ENCODE measurements at places on chromosomes 6 and 20.

DNA sequence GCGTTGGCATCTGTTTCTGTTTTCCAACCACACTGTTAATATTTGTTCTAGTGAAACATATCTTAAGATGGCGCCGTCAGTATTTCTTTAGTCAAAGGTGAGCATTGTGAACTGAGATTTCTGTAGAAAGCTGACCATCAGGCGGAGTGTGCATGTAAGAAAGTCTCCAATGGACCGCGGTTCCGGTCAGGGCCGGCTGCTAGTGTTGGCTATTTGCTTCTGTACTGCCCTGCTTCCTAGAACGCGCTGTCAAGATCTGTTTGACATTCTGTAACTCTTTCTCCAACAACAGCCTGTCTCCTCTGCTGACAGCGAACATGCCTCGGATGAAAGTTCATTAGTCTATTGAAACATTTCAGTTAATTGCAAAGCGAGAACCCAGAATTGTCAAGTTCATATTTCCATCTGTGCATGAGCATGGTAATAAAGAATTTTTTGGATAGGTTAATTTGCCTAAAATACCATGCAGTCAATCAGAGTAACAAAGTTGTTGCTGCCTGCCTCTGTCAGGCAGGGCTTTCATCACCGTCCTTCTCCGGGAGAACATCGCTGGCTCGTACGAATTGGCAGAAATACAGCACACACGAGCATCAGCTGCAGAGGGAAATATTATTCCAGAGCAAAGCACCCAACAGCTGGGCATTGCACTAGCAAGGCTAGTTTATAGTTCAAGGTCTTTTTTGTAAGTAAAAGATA lies 369.1 kb downstream of the CDH4 start:
- DNase-seq, result no peak

- DNase-seq, result peak; percentile 80
Measured at GRCh38 chr20:46056970-46057855, 28.2 kb downstream of the SLC12A5 start.

DNA sequence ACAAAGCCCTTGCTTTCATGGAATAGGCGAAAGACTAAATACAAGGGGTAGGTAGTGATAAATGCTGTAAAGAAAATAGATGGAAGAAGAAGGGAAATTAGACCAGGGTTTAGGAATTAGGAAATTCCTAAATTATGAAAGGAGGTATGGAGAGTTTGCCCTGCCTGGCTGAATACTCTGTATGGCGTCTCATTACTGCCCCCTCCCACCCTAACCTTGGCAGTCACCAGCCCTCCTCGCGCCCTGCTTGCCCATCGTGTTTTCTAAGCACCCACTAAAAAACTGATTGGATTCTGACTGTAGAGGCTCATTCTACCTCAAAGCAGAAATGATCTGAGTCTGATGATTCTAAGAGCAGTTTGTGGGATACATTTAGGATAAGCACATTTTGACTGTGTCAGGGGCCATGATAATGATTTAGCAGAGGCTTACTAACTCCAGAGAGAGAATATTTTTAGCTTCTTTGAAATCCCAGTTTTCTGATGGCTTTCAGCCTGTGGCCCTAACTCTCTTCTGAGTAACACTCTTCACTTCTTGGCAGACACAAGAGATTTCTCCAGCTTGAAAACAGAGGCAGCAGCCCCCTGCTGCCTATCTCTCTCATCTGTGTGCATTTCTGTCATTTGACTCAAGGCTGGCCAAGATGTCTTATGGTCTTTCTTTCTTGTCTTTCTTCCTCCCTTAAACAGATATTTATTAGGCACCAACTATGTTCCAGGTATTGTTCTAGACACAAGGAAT lies 1.4 kb upstream of the CHD6 start:
- DNase-seq, result no peak

DNA sequence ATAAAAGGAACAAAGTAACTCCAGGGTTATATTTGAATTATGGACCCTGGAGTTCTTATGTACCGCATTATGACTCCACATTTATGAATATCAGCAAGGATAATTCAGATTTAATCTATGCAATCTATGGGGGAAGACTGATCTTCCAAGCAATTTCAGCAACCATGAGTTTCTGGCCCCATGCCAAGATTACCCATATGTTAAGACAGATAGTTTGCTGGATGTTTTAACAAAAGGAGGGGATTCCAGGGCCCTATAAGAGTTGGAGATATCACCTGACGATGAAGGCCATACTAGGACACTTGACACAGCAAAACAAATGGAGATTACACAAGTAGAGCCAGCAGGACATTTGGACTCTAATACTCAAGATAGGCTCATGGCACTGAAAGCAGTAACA lies 45.9 kb upstream of the PLN start:
- DNase-seq, result no peak

- DNase-seq, result no peak
Measured at GRCh38 chr6:36073587-36073986, 46.0 kb downstream of the MAPK14 start.

DNA sequence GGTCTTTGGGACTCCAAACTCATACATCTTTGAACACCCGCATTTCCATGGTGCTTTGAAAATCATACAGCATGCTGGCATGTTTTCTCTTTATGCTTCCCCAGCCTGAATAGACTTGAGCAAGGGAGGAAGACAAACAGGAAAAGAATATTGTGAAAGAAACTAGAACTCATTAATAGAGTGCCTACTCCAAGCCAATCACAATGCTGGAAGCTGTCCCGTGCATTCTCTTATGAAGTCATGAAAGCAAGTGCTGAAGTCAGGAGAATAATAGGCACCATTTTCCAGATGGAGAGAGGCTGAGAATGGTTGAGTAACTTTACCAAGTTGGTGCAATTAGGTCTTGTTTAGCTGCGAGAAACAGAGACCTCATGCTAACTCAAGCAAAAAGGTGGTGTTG lies 102.5 kb upstream of the PTPRT start:
- no peak for DNase-seq

DNA sequence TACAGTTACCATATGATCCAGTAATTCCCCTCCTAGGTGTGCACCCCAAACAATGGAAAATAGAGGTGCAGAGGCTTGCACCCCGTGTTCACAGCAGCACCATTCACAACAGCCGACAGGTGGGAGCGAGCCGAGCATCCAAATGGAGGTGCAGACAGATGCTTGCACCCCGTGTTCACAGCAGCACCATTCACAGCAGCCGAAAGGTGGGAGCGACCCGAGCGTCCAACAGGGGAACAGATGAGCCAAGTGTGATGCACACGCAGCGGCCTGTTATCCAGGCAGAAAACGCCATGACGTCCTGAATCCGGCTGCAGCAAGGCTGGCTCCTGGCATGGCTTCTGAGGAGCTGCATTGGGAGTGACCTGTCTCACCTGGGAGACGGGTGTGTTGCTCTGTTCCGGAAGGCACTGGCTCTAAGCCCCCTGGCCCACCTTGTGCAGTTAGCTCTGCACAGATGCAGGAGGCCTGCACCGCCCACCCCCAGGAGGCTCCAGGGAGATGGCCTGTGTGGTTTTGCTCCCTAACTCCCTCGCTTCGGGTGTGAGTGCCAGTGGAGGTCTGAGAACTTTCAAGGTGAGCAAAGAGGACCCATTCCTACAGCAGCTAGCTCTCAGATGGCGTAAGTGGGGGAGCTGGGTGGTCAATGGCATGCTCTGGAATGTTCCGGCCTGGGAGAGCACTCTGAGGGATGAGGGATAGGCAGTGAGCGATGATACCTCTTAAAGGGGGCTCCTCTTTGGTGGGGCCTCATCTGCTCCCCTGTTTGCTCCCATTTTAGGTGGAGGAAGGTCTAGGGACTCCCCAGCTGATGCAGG lies 47.8 kb upstream of the FRMD1 start:
- no peak for DNase-seq

DNA sequence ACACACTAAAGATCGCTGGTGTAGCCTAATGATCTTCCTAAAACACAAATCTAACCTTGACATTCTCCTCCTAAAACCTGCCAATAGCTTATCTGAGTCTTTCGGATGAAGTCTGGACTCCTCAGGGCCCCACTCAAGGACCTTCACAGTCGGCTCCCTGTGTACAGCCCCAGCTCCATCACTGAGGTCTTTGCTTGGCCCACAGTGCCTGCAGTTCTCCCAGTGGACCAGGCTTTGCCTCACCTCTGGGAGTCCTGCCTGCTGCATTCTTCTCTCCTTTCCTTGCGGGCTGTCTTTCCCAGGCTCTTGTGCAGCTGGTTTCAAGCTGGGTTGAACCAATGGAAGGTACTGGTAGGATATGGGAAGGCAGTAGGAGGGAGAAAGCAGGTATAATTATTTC lies 122.6 kb upstream of the FERMT1 start:
- DNase-seq, result no peak

GRCh38 chr20:58216334-58216733 lies 12.1 kb downstream of the ANKRD60 start:
- no peak for DNase-seq

DNA sequence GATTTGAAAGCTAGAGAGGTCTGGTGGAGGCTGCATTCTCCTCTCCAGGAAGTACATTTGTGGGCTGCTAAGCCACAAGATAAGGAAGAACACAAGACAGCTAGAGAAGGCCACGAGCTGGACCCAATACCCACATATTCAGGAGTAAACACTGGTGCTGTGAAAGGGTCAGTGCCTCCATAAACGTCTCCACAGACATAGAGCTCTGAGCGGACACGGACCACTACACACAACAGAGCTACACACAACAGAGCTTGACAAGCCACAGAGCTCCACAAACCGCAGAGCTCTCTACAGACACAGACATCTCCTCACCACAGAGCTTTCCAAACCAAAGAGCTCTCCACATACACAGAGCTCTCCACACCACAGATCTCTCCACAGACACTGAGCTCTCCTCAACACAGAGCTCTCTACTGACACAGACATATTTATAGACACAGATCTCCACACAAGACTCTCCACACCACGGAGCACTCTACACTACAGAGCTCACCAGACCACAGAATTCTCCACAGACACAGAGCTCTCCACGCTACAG lies 51.9 kb downstream of the ERMARD start:
- no peak for DNase-seq

- no peak for DNase-seq
Measured at GRCh38 chr6:109034526-109034925, 60.1 kb downstream of the SESN1 start.

GRCh38 chr6:124007266-124007665 lies 203.6 kb downstream of the NKAIN2 start:
- DNase-seq, result no peak

DNA sequence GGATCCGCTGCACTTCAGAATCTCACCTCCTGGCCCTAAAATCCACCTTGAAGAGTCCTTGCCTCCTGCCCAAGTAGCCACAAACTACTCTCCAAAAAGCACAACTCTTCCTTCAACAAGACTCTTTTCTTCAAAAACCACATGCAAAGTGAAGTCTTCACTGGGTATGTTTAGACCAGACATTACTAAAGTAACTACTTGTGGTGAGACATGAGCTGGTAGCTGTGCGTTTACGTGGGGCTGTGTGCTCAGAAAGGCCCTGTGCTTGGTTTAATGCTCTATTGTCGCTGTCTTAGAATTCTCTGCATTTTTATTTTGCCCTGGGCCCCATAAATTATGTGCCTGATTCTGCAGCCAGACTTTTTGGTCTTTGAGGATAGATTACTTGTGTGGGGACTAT lies 104.4 kb upstream of the HDAC2 start:
- DNase-seq, result no peak

GRCh38 chr6:46925563-46926253 lies 4.0 kb upstream of the ADGRF5 start:
- no peak for DNase-seq

DNA sequence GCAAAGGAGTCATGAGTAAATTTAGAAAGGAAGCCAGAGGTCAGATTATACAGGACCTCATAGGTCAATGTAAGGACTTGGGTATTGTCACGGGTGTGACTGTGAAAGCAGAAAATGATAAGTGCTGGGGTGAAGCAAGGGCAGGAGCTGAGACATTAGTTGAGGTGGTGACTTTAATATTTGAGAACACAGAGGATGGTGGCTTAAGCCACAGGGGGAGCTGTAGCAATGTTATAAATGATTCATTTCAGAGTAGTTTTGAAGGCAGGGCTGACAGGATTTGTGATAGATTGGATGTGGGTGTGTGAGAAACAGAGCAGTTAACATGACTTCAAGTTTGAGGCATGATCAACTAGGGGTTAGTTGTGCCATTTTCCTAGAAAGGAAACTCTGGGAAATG lies 659.9 kb downstream of the EPM2A start:
- DNase-seq, result no peak

DNA sequence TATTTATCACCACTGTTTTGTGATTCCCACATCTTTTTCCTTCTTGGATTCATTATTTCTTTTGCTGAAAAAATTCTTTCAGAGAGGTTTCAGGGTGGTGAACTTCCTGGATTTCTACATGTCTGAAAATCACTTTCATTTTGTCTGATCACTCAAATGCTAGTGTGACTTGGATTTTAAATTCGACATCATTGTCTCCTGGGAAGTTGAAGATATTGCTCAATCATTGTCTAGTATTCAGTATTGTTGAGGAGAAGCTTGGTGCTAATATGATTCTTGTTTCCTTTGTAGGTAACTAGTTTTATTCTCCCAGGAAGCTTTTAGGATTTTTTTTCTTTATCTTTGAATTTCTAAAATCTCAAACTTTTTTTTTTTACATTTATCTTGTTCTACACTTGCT lies 45.0 kb downstream of the DNAH8 start:
- no peak for DNase-seq

- DNase-seq, result no peak
Measured at GRCh38 chr20:1327241-1327653, 1.7 kb downstream of the SDCBP2 start.

DNA sequence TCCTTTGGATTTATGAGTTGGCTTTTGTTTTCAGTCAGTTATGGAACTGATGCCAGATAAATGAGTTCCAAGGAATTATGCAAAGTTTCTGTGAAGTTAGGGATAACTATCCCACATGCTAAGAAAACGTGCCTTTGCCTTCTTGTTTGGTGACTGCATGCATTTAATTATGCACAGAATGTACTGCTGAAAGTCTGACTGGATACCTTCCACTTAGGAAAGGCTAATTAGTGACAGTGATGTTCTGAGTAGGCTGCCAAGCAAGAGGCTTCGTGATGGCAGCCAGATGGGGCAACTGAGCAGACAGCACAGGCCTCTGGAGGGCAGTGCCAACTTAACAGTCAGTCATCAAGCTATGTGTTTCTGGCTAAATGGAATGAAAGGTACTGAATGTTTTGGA lies 289.9 kb downstream of the CD109 start:
- no peak for DNase-seq

- DNase-seq, result no peak
Measured at GRCh38 chr6:114042267-114043016, 71.5 kb upstream of the HDAC2 start.

DNA sequence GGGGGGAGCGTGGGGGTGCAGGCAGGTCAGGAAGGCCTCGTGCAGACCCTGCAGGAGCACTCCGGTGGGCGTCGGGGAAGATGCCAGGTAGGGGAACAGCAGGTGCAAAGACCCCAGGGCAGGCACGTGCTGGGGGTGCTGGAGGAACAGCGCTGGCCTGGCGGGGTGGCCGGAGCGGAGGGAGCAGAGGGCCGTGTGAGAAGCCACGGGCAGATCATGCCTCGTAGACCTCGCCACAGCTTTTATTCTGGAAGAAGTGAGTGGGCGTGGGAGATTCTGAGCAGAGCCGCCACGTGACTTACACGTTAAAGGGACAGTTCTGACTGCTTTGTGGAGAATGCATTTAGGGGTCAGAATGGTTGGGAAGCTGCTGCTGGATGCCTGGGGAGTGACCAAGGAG lies 9.3 kb downstream of the NTSR1 start:
- no peak for DNase-seq

All from neuronal stem cell (in vitro differentiated cells).